Right atrium auricular region (tissue), 2 donors: ENCODE measurements at places on chromosomes 1 and 21. TPM values are rescaled to one million over a fixed set of nuclear protein-coding genes. Genes with fewer than 3 reads are reported as not detected.

The GJA5 gene
- 114 TPM for total RNA-seq

The AMY1C gene
- total RNA-seq = not detected

DNA sequence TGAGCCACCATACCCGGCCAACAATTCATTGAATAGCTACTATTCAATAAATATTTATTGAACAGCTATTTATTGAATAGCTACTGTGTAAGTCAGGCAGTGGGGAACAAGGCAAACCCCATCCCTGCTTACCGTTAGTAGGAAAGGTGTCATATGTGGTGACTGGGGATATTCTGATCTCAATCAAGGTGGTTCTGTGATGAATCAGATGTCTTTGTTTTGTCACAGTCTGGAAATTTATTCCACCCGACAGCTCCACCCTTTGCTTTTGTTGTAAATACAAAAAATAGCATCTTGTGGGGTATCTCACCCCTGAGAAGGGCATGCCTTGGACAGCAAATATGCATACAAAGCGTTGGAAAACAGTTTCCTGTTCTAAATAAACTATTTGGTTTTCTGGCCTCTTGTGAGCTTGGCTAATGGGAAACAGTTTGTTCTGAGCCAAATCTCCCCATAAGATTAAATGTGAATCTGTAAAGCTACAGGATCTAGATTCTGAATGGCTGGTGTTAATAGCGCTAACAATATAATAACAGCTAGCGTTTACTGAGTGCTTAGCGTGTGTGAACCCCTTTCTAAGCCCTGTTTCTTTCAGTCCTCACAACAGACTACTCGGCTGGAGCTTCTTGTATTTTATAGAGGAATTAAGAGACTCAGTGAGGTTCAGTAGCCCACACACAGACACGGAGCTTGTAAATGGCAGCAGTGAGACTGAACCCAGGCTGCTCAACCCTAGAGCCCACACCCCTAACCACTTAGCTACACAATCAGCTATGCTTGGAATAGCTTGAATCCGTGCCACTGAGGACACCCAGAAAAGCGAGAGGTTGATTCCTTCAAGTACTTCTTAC, 5.5 kb downstream of the PDPN start:
- no peak for DNase-seq

- DNase-seq = no peak
These were observed 50.7 kb downstream of the SYT14 start for GRCh38 chr1:209988706-209989105.
